AML-193 (cell line): ENCODE measurements at places on chromosomes 3 and 15.

- no peak for DNase-seq
These were observed 441.1 kb upstream of the DPH6 start for GRCh38 chr15:35987056-35987455.

DNA sequence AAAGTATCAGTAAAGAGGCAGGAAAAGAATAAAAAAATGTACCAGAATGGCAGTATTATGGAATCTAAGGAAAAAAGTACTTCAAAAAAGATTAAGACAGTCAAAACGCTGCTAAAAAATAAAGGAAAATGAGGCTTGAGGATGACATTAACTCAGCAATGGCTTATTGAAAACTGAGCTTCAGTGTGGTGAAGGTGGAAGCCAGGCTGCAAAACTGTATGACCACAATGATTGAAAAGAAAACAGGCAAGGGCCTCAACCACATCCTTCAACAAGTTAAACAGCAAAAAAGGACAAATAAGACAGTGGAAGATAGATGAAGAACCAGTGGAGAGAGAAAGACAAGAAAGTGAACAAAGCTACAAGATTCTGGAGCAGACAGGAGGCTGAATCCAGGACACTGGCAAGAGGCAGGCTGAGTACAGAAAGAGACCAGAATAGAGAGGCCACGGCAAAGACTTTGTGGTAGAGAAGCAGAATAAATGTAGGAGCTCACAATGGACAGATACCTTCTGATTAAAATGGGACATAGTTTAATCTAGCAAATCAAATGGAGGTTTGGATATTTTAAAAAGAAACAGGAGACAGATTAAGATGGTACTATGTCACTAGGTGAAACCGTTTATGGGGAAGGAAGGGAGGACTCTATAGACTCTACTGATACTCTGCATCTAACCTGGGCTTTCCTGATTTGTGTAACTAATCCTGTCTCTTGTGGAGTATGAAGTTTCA lies 86.1 kb downstream of the TJP1 start:
- no peak for DNase-seq

- DNase-seq: no peak
These were observed 32.0 kb downstream of the ATG7 start for GRCh38 chr3:11304175-11304574.

DNA sequence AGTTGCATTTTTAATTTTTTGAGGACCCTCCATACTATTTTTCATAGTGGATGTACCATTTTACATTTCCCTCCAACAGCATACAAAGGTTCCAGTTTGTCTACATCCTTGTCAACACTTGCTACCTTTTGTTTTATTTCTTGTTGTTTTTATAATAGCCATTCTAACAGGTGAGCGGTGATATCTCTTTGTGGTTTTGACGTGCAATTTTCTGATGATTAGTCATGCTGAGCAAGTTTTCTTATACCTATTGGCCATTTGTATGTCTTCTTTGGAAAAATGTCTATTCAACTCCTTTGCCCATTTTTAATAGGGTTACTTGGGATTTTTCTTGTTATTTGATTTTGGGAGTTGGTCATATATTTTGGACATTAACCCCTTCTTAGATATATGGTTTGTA lies 187.0 kb downstream of the CDIN1 start:
- DNase-seq: no peak

DNA sequence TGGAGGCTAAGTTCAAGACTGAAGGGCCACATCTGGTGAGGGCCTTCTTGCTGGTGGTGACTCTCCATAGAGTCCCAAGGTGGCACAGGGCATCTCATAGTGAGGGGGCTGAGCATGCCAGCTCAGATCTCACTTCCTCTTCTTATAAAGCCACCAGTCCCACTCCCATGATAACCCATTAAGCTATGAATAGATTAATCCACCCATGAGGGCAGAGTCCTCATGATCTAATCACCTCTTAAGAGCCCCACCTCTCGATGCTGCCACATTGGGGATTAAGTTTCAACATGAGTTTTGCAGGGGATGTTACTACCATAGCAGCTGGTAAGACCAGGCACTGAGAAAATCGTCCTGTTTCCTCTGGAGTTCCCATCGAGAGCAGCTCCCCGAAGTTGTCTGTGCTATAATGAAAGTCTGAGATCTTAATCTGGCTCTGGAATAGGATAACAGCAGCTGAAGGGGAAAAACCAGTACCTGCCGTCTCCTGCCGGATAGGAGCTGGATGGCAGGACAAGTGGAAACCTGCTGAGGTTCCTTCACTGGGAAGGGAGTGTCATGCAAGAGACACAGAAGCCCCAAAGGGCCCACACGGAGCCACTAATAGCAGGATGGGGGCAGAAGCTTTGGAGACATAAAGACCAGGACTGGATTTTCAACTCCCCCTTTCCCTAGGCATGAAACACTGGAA lies 79.5 kb upstream of the EPHB3 start:
- no peak for DNase-seq
